ENCODE measurements at places on chromosomes 3 and 15. TPM values are rescaled to one million over a fixed set of nuclear protein-coding genes. Genes with fewer than 3 reads are reported as not detected.

DNA sequence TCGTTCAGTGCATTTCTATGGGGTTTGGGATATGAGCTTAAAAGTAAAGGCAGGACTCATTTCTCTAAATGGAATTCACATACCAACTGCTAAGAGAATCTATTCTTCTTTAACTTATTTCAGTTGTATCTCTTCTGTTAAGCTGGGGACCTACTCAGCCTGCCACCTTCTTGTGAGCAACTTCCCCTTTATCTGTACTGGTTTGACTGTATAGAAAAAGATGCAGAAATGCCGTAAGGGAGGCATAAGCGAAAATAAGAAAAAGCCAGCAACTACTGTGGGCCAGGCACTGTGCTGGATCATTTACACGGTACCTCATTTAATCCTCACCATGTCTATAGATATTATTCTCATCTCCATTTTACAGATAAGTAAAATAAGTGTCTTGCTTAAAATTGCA is 38.4 kb downstream of the RBMS3 start:
- no peak for DNase-seq

DNA sequence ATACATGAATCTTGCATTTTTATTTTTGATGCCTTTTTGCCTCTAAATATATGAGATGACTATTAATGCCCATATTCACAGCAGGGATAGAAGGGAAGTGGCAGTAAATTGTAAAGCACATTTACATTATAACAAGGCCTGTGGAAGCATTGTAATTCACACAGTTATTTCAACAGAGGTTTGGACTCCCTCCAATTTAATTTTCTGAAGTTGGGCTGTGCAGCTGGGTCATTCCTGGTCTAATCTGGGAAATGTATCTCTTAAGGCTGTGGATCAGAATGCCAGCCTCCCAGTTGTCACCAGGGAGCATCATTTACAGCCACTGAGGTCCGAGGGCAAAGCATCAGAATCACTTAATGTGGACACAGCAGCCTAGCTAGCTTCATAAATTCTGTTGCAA is 434.5 kb downstream of the MFSD1 start:
- DNase-seq, result no peak

DNA sequence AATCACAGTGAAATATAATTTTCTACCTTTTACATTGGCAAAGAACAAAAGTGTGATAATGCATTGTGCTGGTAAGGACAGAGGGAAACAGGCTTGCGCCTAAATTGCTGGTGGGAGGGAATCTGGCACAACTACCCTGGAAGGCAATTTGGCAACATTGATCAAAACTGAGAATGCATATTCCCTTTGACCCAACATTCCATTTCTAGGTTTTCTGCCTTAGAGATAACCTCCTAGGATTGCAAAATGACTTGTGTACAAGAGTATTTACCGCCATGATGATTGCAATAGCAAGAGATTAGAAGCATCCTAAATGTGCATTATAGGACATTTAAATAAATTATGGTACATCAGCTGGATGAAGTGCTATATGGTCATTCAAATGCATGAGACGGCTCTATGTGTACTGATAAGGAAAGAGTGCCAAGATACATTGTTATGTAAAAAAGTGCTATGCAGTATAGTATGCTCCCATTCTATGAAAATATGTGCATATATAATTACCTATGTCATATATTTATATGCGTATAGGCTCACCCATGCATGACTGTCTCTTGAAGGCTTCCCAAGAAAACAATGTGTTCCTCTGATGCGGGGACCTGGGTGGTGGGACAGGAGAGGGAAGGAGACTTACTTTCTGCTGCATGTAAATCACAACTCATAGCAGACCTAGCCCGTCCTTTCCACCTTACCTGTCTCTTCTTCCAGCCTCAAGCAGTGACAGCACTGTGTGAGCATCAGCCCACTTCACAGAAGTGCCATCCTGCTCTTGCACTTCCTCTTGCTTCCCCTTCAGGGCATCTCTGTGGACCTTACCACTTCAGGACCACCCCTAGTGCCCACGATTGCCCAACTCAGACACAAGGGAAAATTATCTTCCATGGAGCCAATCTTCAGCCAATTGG is 249.9 kb upstream of the TLE3 start:
- DNase-seq, result no peak

DNA sequence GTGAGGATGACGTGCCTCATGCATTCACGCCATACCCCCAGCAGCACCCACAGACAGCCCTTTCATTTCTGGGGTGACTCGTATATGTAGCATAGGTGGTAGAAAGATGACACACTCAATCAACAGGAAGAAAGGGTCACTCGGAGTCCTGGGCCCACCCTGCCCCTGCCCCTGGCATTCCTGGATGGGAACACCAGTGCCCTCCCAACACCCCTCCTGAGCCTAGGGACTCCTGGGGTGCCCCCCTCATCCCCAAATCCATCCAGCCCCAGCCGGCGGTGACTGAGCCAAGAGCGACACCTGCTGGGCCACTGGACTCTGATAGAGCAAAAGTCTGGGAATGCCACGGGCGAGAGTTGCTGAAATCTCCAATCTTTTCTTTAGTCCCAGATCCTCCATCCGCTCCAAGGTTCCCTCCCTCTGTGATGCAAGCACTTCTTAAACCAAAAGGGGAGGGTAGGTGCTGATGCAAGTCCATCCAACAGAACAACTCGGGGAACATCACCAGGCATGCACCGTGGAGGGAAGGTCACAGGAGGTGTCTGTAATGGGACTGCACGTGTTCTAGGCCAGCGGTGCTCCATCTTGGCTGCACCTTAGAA is 31.1 kb downstream of the ACAN start:
- no peak for DNase-seq

GRCh38 chr3:61507946-61508345 is 53.4 kb upstream of the PTPRG start:
- DNase-seq, result no peak

- DNase-seq, result no peak
These were observed 678 bp downstream of the SEMA7A start for GRCh38 chr15:74432968-74433591.

DNA sequence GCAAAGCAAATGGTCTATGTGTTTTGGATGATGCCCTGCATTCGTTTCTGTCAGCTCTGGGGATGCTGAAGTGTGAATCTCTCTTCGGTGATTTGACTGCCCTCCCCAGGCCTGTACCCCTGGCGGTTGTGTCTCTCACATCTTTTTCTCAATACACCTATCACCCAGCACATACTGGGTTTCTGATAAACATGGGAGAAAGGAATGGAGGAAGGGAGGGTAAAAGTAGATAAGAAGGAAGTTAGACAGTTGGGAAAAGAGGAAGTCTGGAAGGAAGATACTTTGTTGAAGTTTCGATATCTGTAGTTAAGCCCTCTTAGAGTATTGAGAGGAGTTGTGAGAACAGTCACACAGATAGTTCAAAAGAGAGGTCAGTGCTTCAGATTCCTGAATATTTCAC is 35.8 kb upstream of the LRTM1 start:
- no peak for DNase-seq

DNA sequence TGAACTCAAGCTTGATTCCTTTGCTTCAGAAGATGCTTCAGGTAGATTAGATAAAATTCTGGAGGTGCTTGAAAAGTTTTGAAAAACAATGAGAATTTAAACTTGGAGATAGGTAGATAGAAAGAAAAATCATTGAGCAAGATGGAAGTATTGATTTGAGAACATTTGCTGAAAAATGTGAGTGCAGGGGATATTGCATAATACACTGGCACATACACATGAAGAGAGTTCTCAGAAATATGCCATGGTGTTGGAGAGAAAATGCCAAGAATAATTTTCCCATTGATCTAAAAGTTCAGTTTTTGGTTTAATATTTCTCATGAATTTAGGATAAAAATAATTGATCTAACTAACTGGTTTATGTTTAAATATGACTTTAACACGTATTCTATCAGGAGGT is 107.2 kb upstream of the GBE1 start:
- no peak for DNase-seq

- DNase-seq, result no peak
These were observed 91.6 kb downstream of the CHCHD4 start for GRCh38 chr3:14033023-14033422.

GRCh38 chr15:77617476-77618230 is 15.1 kb downstream of the LINGO1 start:
- peak; percentile 33 for DNase-seq

- DNase-seq, result no peak
These were observed 3.5 kb downstream of the CHD2 start for GRCh38 chr15:92903631-92903965.

DNA sequence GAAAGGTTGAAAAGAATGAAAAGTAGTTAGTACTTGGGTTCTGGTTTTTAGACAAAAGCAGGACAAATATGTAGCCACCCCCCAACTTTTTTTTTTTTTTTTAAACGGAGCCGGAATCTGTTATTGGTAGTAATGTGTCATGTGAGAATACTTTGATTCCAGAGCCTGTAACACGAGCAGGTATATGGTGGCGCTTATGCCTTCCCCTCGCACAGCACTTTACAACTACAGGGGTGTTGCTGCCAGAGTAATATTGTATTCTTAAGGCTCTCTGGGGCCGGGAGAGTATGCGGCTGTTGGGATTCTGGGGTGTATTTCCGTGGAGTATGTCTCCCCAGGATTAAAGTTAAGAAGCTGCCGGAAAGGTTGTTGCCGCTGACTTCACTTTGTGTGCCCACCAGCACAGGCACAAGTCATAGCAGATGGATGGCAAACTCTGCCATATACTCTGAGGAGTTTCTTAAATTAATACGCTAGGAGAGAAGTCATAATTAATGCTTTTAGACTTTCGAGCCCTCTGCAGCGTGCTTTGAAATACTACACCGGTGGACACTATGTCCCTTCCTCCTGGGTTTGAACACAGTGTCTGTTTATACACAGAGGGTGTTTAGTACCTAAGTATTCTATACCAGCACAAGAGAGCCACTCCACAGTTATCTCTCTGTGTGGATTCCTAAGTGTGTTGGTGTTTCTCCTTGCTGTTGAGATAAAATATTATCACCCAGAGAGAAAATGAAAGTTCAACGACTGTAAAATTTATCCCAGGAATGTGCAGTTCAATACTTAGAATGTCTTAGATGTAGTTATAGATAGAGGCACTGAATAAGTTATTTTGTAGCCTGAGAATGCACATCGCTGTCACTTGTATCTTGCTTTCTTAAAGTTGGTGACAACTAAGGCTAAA is 1.4 kb downstream of the MBNL1 start:
- DNase-seq, result peak; percentile 61

GRCh38 chr3:100254168-100254777 is 6.5 kb upstream of the TBC1D23 start:
- peak; percentile 80 for DNase-seq

GRCh38 chr3:138946663-138947494 is at the start of the genes FOXL2 and FOXL2NB:
Gene FOXL2 (minus strand): TSS chr3:138947137. CDS start chr3:138946722, 415 bp downstream.
Gene FOXL2NB (plus strand): TSS chr3:138947217. CDS start chr3:138947365, 148 bp downstream.
- DNase-seq, result no peak

DNA sequence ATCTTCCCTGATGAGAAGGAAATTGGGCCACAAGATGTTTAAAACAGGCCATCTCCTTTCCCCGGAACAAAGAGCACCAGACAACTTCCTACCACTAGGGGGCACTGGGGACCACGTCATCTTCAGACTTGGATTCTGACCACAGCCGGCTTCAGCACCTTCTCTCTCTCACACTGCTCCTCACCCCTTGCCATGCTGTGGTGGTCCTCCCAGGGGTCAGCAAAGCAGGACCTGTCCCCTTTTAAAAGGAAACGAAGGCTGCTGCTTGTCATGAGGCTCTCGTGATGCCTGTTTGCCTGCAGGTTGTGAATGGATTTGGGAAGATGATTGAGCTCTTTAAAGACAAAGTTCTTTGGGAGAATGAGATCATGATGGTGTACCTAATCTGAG is 16.2 kb downstream of the RFT1 start:
- DNase-seq, result peak; percentile 57

DNA sequence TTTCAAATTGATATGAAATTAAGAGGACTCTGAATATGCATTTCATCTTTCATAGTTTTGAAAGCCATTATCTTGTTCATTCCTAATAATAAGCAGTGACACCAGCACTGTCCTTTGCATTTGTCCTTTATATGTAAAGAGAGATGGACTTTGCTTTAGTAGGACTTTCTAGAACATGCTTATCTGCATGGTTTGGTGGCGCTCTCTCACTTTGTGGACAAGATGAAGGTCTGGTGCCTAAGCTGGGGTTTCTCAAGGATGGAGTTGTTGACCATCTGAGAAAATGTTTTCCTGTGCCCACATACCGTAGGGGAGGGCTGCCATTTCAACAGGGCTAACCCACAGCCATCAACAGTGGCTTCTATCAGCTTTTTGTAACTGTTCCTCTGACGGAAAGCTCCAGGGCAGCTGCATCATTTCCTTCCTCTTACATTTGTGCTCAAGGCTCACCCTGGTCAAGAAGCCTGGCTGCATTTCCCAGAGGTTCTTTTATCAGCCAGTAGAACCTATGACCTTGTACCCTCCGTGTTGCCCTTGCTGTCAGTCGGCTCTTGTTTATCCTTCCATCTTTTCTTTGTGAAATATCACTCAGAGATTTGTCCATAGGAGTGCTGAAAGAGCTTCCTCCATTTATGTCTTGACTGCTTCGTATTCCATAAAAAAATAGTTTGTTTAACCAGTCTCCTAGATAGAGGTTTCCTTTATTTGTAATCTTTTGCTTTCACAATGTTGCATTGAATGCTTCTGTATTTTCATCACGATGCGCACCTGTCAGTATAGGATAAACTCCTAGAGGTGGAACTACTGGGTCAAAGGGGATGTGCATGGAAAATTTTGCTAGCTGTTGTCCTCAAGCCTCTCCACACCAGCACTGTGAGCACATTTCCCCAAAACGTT is 44.6 kb downstream of the ABHD2 start:
- DNase-seq, result peak; percentile 77

DNA sequence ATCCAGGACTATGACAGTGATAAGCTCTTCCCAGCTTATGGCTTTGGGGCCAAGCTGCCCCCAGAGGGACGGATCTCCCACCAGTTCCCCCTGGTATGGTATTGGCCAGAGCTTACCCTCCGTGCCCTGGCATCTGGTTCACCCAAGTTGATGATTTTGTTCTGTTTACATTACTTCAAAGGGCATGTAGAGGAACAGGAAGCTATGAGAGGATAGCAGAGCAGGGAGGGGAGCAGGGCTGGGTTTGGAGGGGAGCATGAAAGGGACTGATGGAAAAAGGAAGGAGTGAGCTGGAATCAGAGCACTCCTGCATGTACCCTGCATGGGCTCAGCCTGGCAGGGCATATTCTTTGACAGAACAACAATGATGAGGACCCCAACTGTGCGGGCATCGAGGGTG is 13.4 kb upstream of the BRPF1 start:
- no peak for DNase-seq

- DNase-seq, result peak; percentile 60
These were observed 1.7 kb downstream of the MEIS2 start for GRCh38 chr15:37098468-37099318.

- DNase-seq, result no peak
These were observed 541.1 kb downstream of the NLGN1 start for GRCh38 chr3:173938616-173939015.

GRCh38 chr3:184284696-184285095 is 8.9 kb downstream of the ECE2 start:
- DNase-seq, result peak; percentile 90

Gene FBXW12
- not detected for total RNA-seq

Gene CAV3
- total RNA-seq, result not detected

Gene CTXND1
- not detected for total RNA-seq

Gene FBLN2
- total RNA-seq, result 10.4 TPM

Gene ALG3
- 20.5 TPM for total RNA-seq

Gene RASL12
- not detected for total RNA-seq

Gene TF
- 0.13 TPM for total RNA-seq

Gene TUSC7
- not detected for total RNA-seq

Gene AP4E1
- 7.0 TPM for total RNA-seq

Gene ANKUB1
- total RNA-seq, result under 0.01 TPM

Data from dermis microvascular lymphatic vessel endothelial cell (primary cell).